ENCODE measurements at places on chromosomes 7 and 10. TPM values are rescaled to one million over a fixed set of nuclear protein-coding genes. Genes with fewer than 3 reads are reported as not detected.

DNA sequence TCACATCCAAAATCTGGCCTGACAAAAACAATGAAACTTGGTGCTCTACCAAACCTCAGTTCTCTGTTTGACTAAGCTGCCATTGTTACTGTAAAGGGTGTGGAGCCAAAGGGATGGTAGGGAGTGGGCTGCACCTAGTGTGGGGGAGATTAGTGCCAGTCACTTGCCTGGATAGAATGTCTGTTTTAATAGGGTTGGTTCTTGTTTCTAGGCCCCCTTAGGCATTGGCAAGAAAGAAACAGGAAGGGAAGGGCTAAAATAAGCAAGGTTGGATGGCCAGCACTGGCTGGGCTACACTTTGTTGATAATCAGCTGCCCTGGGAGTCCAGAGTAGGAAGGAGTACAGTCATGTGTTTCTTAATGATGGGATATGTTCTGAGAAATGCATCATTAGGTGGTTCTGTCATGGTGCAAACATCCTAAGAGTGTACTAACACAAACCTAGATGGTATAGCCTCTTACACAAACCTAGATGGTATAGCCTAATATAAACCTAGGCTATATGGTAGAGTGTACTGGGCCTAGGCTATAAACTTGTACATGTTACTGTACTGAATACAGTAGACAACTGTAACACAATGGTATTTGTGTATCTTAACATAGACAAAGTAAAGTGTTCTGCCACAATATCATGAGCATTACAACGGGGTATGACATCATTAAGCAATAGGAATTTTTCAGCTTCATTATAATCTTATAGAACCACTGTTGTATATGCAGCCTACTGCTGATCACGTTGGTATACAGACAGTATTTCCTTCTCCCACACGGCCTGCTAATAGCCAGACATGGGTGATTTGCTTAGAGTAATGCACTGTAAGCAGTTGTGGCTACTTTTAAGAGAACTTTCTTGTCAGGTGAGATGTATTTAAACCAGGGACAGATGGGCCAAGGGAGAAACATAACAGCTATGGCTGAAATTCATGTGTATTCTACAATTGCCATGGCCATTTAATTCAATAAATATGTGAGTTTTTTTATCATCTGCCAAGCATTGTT lies 15.4 kb downstream of the BBIP1 start:
- DNase-seq, result no peak

- DNase-seq, result no peak
Observed at GRCh38 chr10:48905311-48905710, 34.3 kb downstream of the LRRC18 start.

GRCh38 chr7:36748017-36748487 lies 23.8 kb upstream of the AOAH start:
- DNase-seq, result no peak

GRCh38 chr10:132535065-132535651 lies 2.4 kb upstream of the INPP5A start:
- DNase-seq, result no peak

- DNase-seq, result no peak
Observed at GRCh38 chr10:4359003-4359402, 467.0 kb upstream of the AKR1E2 start.

GRCh38 chr7:89837515-89837914 lies 316.8 kb upstream of the STEAP1 start:
- DNase-seq, result no peak

DNA sequence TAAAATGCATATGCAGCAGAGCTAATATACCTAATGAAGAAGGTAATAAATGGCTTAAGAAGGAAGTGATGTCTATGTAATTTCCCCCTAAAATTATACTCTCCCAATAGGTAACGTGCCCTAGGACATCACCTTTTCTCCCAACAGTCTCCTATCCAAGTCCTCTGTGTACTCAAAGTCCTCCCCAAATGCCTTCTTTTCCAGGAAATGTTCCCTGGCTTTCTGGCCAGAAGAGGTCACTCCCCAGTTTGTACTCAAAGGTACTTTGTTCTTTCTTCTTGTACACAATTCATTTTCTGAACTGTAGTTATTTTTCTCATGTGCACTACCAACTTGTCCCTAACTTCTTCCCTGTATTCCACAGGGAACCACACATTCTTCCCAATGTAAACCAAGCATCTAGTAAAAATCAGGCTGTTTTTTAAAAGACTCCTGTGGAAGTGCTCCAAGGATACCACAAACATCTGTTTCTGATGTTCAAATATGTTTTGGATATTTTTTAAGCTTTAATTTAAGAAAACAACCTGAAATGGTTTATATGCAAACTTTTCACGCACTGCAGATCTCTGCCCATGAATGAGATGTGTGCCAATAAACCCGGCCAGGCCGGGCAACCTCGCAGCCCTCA lies 262.3 kb upstream of the KLF14 start:
- DNase-seq, result no peak

DNA sequence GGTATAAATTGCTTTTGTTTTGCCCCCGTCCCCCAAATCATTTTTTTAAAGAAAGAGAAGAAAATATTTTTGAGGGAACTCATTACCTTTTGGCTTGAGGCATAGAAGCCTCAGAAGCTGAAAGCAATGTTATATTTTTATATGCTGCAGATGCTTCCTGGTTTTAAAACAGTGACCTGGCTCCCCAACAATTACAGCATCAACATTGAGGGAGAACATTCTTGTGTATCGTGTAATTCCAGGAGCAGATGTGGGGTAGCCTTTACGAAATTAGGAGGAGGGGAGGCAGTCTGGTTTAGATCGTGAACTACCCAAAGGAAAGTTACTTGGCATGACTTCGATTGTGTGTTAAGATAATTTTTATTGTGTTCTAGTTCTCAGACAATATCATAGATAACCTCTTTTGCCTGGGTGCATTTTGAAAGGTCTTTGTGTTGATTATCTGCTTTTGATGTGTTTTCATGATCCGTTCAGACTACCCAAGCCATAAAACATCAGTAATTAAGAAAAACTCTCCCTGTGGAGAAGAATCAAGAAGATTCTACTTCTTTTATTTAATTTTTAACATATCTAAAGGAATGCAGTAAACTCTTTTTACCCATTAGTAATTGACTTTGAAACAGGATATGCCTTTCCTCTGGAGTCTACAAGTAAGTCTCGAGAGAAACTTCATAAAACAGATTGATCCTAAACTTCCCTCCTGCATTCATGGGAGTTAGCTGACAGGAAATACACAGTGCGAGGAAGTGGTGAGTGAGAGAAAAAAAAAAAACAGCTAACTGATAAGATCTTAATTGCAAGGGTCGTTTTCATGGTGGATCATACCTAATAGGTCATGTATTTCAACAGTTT lies 141.4 kb downstream of the KIAA1217 start:
- DNase-seq, result no peak

The LANCL2 gene
- polyA plus RNA-seq, result 31.9 TPM

The LLCFC1 gene
- polyA plus RNA-seq, result 1.5 TPM

The MUC12 gene
- polyA plus RNA-seq, result 0.02 TPM

The TLX1 gene
- not detected for polyA plus RNA-seq

The ERVW-1 gene
- polyA plus RNA-seq, result 2.7 TPM

The DUSP5 gene
- 9.2 TPM for polyA plus RNA-seq

The HSPB1 gene
- polyA plus RNA-seq, result 109 TPM

The SPDYE2 gene
- polyA plus RNA-seq, result 14.8 TPM
